ENCODE measurements at places on chromosomes 4 and X.

- DNase-seq = no peak
Observed at GRCh38 chrX:118212817-118213183, 96.2 kb upstream of the KLHL13 start.

- no peak for DNase-seq
Observed at GRCh38 chr4:19260346-19260745, 991.4 kb upstream of the SLIT2 start.

DNA sequence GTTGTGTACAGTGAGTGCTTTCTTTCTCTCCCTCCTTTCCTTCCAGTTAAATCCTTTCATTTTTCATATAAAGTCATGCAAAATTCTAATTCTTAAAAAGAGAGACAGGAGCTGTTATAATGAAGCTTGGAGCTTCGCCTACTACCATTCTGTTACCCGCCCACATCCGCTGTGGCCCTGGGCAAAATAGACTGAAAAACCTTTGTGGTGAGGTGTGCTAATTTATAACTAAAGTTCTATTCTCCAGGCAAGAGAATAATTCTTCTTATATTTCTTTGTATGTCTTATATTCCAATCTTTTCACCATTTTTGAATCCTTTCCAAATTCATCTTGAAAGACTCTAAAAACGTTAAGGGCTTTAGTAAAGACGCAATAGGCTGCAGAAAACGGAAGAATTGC, 7.0 kb downstream of the QRFPR start:
- DNase-seq = no peak

- DNase-seq = no peak
Observed at GRCh38 chrX:137563681-137564651, 2.0 kb upstream of the ZIC3 start.

- DNase-seq = no peak
Observed at GRCh38 chr4:8553991-8554405, 26.2 kb upstream of the GPR78 start.

DNA sequence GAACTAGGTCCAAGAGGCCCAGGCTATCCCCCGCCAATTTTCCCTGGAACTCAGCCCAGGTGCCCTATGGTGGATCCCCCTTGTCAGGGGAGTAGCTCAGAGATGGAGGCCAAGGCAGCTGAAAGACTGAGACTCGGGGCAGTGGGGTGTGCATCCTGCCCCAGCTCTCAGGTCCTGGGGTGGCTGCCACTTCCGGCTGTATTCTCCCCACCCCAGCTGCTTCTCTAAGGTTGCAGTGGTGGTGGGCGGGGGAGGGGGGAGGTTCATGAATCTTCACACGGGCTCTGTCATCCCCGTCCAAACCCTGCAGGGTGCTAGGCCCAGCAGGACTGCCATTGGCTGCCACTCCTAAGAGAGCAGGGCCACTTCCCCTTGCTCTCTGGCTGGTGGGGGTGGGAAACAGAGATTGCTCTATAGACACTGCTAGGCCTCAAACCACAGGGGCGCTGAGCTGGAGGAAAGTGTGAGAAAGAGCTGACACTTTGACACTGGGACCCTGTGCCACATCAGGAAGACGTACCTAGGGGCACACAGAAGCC, 1.5 kb downstream of the SASH3 start:
- DNase-seq = peak; percentile 80

DNA sequence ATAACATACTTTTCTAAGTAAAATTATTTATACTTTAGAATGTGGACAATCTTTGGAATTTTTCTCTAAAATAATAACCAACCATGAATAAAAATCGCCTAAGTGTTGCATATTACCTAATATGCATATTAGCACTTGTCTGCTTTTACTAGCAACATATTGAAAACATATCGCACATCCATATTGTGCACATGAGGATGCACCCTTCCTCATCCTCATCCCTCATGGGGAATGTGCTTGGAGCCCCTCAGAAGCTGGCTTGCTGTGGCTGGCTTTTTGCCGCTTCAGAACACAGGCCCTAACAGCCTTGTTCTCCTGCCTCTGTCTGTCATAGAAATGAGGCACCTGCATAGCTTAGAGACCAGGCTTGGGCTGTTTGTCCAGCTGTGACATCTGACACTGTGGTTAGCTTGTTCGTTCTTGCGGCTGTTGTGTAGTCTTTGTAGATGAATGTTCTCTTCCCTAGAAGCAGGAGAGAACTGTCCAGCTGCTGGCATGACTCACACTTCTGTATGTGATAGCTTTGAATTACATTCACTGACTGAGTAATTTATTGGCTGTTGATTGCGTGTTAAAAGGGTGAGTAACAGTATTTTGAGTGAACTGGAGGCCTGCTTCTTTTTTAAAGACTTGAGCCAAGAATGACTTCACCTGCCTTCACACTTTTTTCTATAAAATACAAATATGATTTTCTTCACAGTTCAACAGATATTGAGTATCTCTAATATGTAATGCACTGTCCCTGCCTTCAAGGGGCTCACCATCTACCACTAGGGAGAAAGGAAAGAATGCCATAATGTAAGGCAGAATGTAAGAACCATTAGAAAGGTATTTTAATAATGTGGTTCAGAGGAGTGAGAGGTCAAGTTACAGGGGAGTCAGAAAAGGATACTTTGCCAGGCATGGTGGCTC, 81.9 kb downstream of the HMGB2 start:
- no peak for DNase-seq

- no peak for DNase-seq
Observed at GRCh38 chrX:64570204-64570603, 175.0 kb upstream of the MTMR8 start.

DNA sequence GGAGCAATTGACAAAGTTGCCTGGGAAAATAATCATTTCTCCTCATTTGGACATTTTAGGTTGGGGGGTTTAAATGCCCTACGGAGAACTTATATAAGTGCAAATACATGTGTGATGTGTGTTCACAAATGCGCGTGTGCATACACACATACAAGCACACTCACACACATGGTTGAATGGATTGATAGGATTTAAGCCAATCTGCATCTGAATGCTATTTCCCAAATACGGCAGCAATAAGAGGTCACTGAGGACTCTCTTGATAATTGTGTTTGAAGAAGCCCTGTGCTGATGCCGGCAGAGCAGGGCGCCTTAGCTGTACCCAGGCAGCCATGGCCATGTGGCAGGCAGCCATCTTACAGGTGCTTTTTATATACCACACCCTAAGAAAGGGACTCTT, 165.3 kb upstream of the LEF1 start:
- no peak for DNase-seq

DNA sequence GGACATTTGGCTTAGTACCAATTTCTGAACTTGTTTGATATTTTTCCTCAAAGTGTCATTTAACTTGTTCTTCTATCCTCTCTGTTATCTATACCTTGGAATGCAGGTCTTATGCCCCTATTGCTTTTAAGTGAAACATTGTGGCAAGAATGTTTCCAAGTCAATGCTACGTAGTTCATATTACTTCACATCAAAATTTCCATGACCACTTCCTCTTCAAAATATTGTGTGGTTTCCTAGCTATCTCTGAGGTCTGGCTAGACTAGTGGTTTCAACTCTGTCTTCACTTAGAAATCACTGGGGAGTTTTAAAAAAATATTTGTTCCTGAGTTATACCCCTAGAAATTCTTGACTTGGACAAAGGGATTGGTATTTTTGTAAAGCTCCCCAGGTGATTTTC, 20.2 kb upstream of the RASGEF1B start:
- DNase-seq = peak; percentile 85

GRCh38 chrX:153706799-153707198, 17.4 kb downstream of the BCAP31 start:
- DNase-seq = no peak

- no peak for DNase-seq
Observed at GRCh38 chr4:60724623-60725022, 475.5 kb upstream of the ADGRL3 start.

- no peak for DNase-seq
Observed at GRCh38 chr4:152165146-152165545, 370.7 kb downstream of the FBXW7 start.

- no peak for DNase-seq
Observed at GRCh38 chrX:148612431-148612830, 112.0 kb downstream of the AFF2 start.

DNA sequence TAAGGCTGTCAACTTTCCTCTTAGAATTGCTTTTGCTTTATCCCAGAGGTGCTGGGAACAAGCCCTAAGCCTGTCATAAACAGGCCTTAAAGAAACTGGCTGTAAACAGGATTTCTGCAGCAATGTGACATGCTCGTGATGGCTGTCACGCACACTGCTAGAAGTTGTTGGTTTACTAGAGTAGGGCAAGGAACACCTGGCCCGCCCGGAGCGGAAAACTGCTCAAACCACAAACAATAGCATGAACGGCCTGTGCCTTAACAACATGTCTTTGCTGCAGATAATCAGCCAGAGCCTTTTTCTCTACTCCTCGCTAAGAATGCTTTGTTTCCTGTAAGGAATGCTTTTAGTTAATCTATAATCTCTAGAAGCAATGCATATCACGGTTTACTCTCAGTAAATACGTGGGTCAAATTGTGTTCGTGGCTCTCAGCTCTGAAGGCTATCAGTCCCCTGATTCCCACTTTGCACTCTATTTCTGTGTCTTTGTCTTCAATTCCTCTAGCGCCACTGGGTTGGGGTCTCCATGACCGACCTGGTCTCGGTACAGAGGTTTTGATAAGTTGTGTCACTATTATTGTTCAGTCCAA, 318.3 kb downstream of the GLUD2 start:
- no peak for DNase-seq

DNA sequence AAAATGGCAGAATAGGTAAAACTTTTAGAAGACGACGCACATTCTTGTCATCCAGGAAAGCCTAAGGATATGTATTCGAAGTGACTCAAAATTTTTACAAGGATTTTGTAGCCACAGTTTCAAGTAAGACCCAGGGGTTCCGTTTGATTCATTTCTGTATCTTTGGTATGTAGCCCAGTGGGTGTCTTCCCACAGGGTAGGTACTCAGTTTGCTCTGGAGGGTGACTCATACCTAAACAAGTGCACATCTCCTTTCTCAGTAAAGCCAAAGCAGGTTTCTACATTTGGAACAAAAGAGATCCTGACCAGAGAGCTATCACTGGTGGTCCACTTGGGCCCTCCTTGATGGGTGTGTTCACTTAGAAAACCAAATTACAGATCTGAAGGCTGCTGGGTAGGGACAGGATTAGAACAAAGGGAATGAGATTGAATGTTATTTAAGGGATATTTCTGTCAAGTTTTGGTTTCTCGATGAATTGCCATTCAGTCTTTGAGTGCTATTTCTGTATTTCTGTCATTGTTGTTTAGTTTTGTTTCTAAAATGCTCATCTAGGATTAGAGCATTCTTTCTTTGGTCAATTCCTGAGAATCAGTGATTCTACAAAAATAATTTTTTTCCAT, 56.1 kb downstream of the PLS3 start:
- no peak for DNase-seq

GRCh38 chr4:101039367-101039766, 308.0 kb downstream of the PPP3CA start:
- DNase-seq = peak; percentile 51

DNA sequence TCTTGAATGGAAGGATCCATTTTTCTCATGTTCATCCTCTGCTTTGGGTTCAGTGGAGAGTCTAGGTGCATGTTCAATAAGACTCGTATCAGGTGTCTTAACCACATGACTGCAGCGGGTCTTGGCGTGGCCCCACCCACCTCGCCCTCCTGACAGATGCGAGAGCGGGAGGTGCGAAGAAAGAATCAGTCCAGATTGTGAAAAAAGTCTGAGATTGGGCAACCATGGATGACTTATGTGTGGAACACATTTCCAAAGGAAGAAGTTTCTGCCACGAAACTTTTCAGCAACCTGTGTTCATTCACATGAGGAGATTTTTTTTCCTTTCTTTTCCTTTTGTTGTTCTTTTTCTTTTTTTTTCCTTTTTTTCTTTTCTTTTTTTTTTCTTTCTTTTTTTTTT, 66.8 kb downstream of the NSD2 start:
- DNase-seq = no peak

- no peak for DNase-seq
Observed at GRCh38 chr4:66577922-66578321, 907.6 kb upstream of the EPHA5 start.

DNA sequence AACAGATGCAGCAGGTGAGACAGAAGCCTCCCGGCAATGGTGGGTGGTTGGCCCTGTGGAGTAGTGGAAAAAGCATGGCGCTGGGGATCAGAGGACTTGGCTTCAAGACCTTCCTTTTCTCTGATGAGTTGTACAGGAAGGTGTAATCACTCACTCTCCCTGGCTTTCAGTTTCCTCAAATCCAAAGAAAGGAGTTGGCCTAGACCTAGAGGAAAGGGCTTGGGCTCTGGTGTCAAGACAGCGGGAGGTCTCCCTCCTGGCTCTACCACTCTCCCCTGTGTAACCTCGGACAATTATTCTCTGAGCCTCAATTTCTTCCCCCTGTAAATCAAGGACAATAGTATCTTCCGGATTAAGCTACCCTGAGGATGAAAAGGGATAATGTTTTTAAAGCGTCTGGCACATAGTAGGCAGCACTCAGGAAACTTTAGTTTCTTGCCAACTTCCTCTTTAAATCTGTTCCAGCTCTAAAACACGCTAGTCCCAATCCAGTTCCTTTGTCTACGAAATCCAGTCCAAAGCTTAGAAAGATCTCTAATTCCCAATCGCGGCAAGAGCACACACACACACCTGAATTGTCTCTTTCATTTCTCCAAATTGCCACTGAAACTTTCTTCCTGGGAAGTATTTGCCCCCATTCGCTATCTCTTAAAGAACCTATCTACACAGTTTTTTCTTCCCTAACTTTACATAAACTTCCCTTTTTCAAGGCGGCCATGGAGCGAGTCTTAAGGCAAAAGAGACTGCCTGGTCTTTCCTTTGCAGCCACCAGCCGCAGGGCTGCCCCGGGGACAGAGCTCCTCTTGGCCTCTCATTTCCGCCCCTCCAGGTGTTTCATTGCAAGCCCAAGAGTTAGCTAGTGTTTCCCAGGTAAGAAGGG, 29.9 kb upstream of the GPC4 start:
- DNase-seq = no peak

- DNase-seq = no peak
Observed at GRCh38 chr4:24212642-24213041, 322.8 kb upstream of the PPARGC1A start.

DNA sequence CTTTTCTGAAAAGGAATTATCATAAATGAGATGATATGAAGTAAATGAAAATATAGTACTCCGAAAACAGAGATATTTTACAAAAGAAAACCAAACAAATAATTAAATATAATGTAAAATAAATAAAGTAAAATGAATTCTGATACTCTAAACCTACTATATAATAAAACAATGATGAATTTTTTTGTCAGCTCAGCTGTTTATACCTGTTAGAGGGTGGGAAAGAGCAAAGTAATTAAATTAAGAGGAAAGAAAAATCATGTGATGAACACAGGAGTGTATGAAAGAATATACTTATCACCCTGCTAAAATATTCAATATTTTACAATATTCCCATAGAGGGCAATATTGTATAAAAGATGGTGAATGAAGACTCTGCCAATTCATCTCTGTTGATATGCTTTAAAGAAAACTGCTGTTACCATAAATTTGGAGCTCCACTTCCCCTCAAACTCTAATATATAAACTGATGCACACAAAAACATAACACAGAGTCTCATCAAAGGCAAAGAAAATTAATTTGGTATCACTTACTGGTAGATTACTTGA, 6.5 kb upstream of the NDST4 start:
- no peak for DNase-seq

- no peak for DNase-seq
Observed at GRCh38 chr4:1862055-1862911, 6.3 kb upstream of the LETM1 start.

GRCh38 chr4:151649479-151649878, 111.3 kb downstream of the GATB start:
- no peak for DNase-seq
